ENCODE measurements at places on chromosomes 3 and 15.

GRCh38 chr15:39931615-39932014 lies 2.3 kb upstream of the EIF2AK4 start:
- DNase-seq, result no peak

GRCh38 chr3:193777524-193777923 lies 184.5 kb downstream of the OPA1 start:
- no peak for DNase-seq

GRCh38 chr15:67093504-67093862 lies 28.1 kb downstream of the SMAD3 start:
- no peak for DNase-seq

- DNase-seq, result no peak
Measured at GRCh38 chr3:14823393-14823792, 4.6 kb downstream of the FGD5 start.

GRCh38 chr3:105062853-105063252 lies 303.9 kb upstream of the ALCAM start:
- no peak for DNase-seq

- no peak for DNase-seq
Measured at GRCh38 chr3:31808143-31808720, 172.8 kb downstream of the OSBPL10 start.

DNA sequence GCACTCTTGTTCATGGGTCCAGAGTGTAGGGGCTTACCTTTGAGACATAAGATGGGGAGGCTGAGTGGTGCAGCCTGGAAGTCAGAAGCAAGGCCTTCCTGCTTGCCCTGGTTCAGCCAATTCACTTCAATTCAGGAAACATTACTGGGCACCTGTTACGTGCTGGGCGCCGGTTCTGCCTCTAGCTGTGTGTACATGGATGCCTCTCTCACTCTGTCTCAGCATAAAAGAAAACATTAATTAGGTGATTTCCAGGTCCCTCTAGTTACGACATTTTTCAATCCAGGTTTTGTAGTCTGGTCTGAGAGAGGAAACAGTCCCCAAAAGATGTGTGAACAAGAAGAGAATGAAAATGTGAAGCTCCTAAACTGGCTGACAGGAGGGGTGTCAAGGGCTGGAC lies 1.2 kb downstream of the RTP1 start:
- no peak for DNase-seq

DNA sequence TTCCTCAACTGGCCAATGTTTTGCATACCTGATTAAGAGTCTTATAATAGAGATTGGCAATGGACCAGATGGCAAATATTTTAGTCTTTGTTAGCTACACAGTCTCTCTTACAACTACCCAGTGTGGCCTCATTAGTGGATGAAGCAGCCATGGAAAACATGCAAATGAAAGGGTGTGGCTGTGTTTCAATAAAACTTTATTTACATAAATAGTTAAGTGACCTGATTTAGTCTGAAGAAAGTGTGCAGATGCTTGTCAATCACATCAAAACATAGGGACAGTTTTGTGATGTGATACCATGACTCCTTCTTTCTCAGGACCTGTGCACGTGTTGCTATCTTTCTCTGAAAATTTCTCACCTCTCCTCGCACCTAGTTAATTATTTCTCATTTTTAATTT lies 309.8 kb upstream of the GRM7 start:
- DNase-seq, result no peak

DNA sequence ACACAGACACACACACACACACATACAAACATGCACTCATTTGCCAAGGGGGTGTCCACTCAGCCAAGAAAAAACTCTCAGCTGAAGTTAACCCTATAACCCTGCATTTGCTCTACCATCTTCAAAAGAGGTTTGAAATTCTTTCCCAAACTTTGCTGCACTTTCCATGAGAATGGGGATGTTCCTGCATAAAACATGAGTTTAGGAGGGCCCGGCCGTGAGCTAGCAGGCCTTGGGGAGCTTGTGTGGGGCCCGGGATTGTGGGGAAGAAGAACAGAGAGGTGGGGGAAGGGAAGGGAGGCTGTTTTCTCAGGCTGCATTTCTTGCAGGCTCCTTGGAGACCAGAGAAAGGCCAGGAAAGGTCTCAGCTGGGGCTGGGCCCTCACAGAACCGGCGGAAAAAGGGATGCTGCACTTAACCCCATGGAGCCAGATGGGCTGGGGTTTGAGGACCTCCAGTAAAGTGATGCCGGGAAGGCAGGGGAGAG lies 40.8 kb downstream of the SEMA5B start:
- DNase-seq, result no peak

DNA sequence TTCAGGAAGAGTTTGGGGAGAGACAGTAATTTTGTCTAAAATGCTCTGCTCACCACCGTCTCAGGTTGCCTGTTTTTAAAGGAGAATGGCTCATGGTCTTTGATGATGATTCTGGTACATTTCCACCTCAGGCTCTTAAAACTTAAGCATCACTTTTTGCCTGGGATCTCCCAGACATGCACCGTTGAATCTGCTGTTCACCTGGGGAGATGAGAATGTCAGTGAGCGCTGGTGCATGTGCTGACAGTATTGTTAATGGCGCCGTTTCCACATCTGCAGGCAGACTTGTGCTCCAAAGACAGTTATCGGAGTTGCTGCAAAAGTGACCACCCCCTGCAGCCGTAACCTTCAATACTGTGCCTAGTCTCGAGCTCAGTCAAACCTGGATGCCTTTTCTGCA lies 219.0 kb upstream of the TPM1 start:
- no peak for DNase-seq

- no peak for DNase-seq
Measured at GRCh38 chr3:42191443-42191747, 74.6 kb downstream of the CCK start.

DNA sequence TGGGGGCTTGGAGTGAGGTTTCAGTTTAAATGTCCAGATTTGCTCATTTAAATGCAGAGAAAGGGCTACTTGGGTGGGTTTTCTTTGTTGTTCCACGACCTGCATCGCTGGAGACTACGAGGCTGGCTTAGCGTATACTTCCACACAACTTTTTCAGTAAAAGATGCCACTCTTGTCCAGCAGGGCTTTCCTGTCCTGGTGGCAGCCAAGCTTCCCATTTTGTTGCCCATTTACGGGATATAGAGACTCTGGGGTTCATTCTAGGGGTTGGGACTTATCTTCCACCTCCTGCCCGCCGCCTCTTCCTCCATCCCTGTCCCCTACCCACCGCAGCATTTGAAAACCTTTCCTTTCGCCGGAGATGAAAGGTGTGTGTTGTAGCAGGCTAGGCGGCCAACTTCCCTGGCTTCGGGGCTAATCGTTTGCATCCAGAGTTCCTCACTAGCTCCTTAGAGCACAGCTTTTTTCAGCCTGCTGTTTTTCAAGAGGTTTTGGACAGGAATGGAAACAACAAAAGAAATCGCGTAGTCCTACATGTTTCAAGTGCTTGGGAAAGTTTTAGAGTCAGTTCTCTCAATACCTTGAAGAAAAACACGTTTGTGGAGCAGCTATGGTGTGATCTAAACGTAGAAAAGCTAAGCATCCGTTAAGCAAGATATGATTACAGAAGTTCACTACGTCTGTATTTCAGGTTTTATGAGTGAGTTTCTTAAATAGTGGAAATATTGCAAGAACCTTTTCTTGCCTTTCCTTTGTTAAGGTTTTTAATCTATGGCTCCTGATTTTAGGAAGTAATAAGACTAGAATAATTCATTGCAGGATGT lies 843 bp downstream of the CHRNA5 start:
- DNase-seq, result no peak

GRCh38 chr3:82030916-82031315 lies 269.5 kb upstream of the GBE1 start:
- no peak for DNase-seq

GRCh38 chr3:48278884-48279559 lies 38.1 kb downstream of the ZNF589 start:
- DNase-seq, result no peak

- no peak for DNase-seq
Measured at GRCh38 chr3:42012383-42012934, 50.6 kb upstream of the ULK4 start.

- no peak for DNase-seq
Measured at GRCh38 chr3:164524201-164524600, 554.1 kb downstream of the SI start.

GRCh38 chr15:98321896-98322295 lies 326.4 kb upstream of the IGF1R start:
- DNase-seq, result no peak

DNA sequence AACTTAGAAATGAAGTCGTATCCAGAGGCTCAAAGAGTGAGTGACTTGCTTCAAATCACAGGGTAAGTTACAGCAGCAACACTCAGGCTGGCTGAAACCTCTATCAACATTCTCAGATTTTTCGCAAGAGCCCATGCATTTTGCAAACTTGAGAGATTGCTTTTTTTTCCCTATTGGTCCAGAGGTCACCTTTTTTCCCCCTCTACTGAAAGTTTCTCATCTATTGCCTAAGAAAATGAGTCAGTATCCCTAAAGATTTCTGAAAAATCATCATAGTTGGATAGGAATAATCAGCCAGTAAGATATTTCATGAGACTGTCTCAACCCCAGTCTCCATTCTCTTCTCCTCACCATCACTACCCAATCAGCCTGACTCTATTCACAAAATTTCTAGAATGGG lies 410.6 kb downstream of the FOXP1 start:
- no peak for DNase-seq

GRCh38 chr3:174168026-174168425 lies 691.1 kb upstream of the NAALADL2 start:
- DNase-seq, result no peak

- DNase-seq, result no peak
Measured at GRCh38 chr3:29802057-29802456, 521.2 kb downstream of the RBMS3 start.

- DNase-seq, result peak; percentile 8
Measured at GRCh38 chr15:69973102-69973714, 124.5 kb downstream of the TLE3 start.

GRCh38 chr15:60362321-60363086 lies 35.3 kb downstream of the ANXA2 start:
- DNase-seq, result peak; percentile 43

DNA sequence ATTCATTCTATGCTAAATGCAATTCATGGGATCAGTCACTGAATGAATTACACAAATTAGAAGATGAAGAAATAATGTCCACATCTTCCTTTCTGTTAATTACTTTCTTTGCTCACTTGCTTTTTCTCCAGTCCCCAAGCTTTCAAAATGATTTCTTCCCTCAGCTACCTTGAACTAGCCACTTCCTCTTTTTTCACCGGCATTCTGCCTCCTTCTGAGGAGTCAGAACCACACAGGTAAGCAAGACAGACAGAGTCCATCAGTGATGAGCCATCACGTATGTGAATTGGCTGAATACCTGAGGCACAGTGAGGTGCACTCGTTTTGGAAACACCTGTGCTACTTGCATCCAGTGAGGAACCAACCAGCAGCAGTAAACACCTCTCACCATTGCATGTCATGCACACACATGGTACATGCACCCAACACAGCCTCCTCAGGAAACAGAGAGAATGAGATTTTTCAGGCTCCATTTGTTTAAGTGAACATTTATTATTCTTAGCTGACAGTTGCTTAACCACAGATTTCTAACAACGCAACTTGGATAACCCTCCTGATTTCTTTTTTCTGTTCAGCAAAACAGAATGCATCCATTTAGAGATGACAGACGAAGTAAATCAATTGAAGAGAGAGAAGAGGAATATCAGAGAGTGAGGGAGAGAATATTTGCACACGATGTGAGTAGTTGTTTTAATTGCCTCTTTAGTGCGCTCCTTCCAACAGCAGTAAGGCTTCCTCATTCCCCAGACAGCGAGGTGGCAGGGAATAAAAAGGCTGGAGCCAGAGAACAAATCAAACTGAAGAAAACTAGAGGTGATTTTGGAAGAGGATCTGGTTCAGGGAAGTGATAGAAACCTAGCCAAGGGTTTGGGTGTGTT lies 69.3 kb downstream of the ARPP21 start:
- DNase-seq, result no peak

DNA sequence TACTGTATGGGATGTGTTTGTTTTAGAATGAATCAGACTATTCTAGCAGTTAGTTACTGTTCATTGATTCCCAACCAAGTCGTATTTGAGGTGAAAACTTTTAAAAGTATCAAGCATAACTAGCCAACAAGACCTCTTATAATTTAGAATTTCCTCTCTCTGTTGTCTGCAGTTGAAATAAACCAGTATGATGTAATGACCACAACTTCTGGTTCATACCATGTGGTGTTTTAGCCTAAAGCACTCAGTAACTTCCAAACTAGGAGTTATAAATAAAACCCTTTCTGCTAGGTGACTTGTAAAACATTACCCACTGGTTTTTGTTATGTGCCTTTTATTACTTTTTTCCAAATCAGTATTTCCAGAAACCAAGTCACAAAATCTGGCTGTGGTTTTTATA lies 19.8 kb upstream of the P2RY12 start:
- DNase-seq, result no peak

DNA sequence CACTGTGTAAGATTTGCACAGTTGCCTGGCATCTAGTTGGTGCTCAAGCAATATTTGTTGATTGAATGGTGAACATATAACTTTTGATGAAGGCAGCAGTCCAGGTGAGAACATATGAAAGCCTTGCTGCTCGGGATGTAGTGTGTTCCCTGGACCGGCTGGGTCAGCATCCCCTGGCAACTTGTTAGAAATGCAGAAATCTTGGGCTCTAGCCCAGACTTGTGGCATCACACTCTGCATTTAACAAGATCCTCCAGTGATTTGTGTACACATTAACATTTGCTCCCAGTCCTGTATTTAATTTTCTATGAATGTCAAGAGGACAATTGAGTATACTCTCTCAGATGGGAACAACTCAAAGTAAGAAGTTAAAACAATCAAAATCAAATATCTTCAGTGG lies 69.0 kb upstream of the SAMMSON start:
- no peak for DNase-seq

DNA sequence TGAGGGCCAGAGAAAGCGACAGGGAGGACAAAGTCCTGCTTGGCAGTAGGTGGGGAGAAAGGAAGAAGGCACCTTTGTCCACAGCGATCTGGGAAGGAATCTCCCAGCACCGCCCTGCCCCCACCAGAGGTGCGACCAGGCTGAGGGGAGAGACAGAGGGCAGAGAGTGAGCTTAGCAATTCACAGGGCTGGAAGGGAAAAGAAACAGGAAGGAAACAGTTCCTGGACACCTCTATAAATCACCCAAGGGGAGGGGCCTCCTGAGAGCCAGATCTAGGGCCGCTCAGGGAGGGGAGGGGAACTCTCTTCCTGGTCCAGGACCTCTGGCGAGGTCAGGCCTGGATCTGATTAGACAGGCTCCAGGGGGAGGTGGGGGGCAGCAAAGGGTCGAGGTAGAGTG lies 35.4 kb downstream of the RNU5B-1 start:
- DNase-seq, result no peak

DNA sequence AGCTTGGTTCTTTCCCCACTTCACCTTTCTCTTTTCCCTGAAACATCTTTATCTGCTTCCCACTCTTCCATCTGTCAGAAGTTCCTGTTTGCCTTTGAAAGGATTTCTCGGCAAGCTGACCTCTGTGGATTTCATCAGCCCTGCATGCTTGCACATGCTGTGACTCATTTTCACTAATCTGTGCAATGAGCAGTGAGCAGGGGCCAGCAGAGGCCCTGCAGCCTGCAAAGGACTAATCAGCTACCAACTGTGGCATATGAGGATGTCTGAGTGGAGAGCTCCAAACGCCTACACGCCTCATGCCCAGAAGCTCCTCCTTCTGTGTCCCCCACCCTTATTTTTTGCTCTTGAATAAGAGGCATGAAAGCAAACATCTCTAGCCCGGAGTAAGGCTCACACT lies 333.0 kb upstream of the SEMA6D start:
- DNase-seq, result no peak

Data from stimulated activated CD4-positive, alpha-beta T cell treated with anti-CD3 and anti-CD28 coated beads, Interleukin-12 subunit alpha, Interleukin-12 subunit beta, amount 100 ng/mL, for 48 hours (primary cell).